Activated naive CD4-positive, alpha-beta T cell treated with anti-CD3 and anti-CD28 coated beads, Interleukin-2, amount 10 ng/mL, durations not matched to agents 7 days and 5 days (primary cell): ENCODE measurements at places on chromosomes 12 and 14.

DNA sequence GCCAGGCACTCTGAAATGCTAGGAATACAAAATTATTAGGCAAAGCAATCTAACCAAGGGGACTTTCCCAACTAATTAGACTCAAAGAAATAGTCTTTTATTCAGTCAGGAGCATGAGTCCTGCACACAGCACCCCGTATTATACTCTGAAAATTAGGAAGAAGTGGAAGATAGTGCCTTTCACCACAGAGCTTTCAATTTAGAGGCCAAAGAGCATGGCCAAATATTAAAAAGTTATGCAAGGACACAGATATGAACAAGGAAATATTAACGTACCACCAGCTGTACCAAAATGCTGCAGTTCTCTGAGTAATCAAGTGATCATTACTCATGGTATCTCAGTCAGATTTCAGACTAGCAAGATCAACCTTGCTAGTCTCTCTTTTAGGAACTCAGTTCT lies 22.6 kb upstream of the MDM2 start:
- DNase-seq, result no peak

DNA sequence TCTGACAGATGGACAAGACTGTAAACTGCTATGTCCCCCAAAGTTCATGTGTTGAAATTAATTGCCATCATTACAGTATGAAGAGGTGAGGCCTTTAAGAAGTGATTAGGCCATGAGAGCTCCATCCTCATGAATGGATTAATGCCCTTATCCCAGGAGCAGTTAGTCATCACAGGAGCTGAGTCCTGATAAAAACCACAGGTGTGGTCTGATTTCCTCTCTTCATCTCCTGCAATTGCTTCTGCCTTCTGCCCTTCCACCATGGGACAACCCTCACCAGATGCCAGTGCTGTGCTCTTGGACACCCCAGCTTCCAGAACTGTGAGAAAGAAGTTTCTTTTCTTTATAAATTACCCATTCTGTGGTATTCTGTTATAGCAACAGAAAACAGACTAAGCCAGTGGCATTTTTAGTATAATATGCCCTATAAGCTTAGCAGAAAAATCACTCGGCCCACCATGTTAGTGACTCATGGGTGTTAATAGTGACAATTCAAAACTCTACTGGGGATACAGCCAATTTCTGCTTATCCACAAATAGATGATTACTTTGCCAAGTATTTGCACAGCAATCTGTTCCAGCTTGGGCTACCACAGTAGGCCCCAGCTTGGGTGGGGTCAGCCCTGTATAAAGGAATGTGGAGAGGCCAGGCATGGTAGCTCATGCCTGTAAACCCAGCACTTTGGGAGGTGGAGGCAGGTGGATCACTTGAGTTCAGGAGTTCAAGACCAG lies 129.0 kb upstream of the BCL2L14 start:
- no peak for DNase-seq

DNA sequence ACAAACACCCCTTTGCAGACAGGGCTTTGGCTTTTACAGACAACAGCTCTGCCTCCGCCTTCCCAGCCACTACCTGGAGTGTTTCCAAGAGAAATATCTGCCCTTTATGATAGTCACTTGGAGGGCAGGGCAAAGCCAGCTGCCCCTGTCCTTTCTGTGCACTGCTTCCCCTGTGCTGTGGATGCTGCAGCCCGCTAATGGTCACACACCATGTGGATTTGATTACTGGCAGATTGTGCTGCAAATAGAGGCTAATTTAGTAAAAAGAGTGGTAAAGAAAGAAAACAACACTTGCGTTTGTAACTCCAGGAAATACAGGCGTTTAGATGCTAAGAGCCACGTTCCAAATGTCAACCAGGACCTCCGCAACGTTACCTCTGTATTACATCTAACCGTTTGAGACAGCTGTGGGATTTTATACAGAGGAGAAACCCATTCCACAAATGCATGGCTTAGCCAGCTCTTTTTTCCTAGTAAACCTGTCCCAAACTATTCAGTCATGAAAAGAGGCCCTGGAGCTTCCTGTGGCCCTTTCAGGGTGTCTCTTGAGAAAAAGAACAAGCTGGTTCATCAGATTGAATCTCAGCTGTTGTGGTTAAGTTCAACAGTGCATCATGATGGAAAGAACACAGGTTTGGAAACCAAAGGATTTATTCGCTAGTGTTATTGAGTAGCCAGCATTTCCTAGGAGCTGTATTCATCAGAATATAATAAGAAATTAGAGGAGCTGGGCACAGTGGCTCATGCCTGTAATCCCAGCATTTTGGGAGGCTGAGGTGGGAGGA lies 30.1 kb upstream of the PWP1 start:
- DNase-seq, result no peak

DNA sequence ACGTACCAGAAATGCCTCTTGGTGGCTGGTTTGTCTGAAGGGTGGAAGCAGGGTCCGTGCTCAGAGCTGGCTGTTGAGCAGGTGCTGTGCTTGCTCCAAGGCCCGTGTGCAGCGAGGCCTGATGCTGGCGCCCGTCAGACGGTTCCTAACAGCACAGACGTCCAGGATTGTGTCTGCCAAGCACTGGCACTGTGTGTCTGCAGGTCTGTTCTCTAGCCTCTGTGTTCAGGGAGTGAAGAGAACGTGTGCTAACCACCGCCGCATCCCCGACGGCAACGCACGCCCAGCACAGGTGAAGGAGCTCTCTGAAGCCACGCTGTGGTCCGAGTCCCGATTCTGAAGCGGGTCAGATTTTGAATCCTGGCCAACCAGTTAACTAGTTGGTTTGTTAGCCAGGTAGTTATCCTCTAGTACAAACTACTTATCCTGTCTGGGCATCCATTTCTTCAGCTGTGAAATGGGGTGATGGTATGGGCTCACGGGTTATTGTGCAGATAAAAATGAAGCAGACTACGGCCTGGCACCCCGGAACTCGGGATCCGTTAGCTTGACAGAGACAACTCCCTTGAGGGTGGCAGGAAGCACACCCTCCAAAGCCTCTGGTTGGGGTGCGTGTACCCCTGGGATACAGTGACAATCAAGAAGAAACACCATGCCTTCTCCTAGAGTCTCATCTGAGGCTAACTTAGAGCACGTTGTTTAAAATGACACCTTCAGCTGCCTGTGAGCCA lies 18.6 kb upstream of the TDRD9 start:
- DNase-seq, result no peak

DNA sequence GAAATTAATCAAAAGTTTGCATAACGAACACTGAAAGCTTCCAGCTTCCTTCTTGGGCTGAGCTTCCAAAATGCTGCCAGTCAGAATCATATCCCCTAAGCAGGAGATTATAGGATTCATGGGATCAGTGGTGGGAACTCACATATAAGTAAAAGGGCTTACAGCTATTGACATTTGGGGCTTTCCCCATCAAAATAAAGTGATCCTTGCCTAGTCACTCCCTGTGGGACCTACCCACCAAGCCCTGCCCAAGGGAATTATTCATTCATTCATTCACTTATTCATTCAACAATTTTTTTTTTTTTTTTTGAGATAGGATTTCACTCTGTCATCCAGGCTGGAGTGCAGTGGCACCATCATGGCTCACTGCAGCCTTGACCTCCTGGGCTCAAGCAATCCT lies 47.5 kb upstream of the NR1H4 start:
- no peak for DNase-seq
